Astrocyte (in vitro differentiated cells and primary cell): ENCODE measurements at places on chromosomes 4 and X. TPM values are rescaled to one million over a fixed set of nuclear protein-coding genes. Genes with fewer than 3 reads are reported as not detected.

ARAP2 gene
- 9.6 and 10.4 TPM in 2 replicates for total RNA-seq

SLC39A8 gene
- total RNA-seq, result 5.0 and 5.6 TPM in 2 replicates

LAGE3 gene
- 20.0 and 20.1 TPM in 2 replicates for total RNA-seq

ZFP42 gene
- 4.5 and 4.9 TPM in 2 replicates for total RNA-seq

NAA11 gene
- not detected in 2 replicates for total RNA-seq

GAGE1 gene
- not detected in 2 replicates for total RNA-seq

PCDH11X gene
- total RNA-seq, result 0.31 and 0.57 TPM in 2 replicates

LRP2BP gene
- total RNA-seq, result 0.26 and 0.27 TPM in 2 replicates

IL1RAPL2 gene
- 0.16 and 0.22 TPM in 2 replicates for total RNA-seq

ITGB1BP2 gene
- total RNA-seq, result 2.0 and 3.2 TPM in 2 replicates

GRPR gene
- total RNA-seq, result 1.9 and 3.0 TPM in 2 replicates

LGI2 gene
- 0.27 and 0.77 TPM in 2 replicates for total RNA-seq

CCDC158 gene
- not detected in 2 replicates for total RNA-seq

S100G gene
- not detected in 2 replicates for total RNA-seq

SPOCK3 gene
- 0.36 and 0.59 TPM in 2 replicates for total RNA-seq

HPGDS gene
- not detected in 2 replicates for total RNA-seq

GLOD5 gene
- total RNA-seq, result not detected in 2 replicates

DCLK2 gene
- 6.2 and 6.9 TPM in 2 replicates for total RNA-seq

PRPS1 gene
- total RNA-seq, result 155 and 161 TPM in 2 replicates

SPATA18 gene
- total RNA-seq, result 19.0 and 20.7 TPM in 2 replicates

DCAF8L2 gene
- not detected in 2 replicates for total RNA-seq

HTATSF1 gene
- 29.1 and 33.1 TPM in 2 replicates for total RNA-seq

WDR44 gene
- total RNA-seq, result 19.0 and 20.1 TPM in 2 replicates

STBD1 gene
- total RNA-seq, result 7.2 and 9.7 TPM in 2 replicates

EPHA5 gene
- 1.2 and 1.3 TPM in 2 replicates for total RNA-seq

ODAPH gene
- total RNA-seq, result 55.3 TPM in 2 replicates

SATL1 gene
- 0.09 and 0.19 TPM in 2 replicates for total RNA-seq

AWAT2 gene
- not detected in 2 replicates for total RNA-seq

GPR119 gene
- not detected in 2 replicates for total RNA-seq

VCX3A gene
- total RNA-seq, result not detected in 2 replicates

ELOVL6 gene
- total RNA-seq, result 19.2 and 25.5 TPM in 2 replicates

ADRA2C gene
- total RNA-seq, result 3.2 and 4.2 TPM in 2 replicates

POU3F4 gene
- 0.18 and 0.31 TPM in 2 replicates for total RNA-seq

KLHL13 gene
- total RNA-seq, result 3.1 and 5.6 TPM in 2 replicates

XPNPEP2 gene
- not detected in 2 replicates for total RNA-seq

DUX4 gene
- total RNA-seq, result not detected in 2 replicates

SMIM43 gene
- total RNA-seq, result not detected in 2 replicates

SOD3 gene
- total RNA-seq, result 8.6 and 12.0 TPM in 2 replicates

MTNR1A gene
- 0.22 and 0.34 TPM in 2 replicates for total RNA-seq

WDFY3 gene
- 76.6 and 89.5 TPM in 2 replicates for total RNA-seq

MYL5 gene
- 17.5 and 21.9 TPM in 2 replicates for total RNA-seq

ASB11 gene
- not detected in 2 replicates for total RNA-seq

NOX1 gene
- not detected in 2 replicates for total RNA-seq

CASP3 gene
- total RNA-seq, result 40.0 and 44.8 TPM in 2 replicates

SGMS2 gene
- total RNA-seq, result 48.1 and 48.3 TPM in 2 replicates

KIF4A gene
- 1.7 and 3.0 TPM in 2 replicates for total RNA-seq

HSFX3 gene
- not detected in 2 replicates for total RNA-seq

C4orf36 gene
- not detected in 2 replicates for total RNA-seq

PITX2 gene
- total RNA-seq, result 3.8 and 4.2 TPM in 2 replicates

MAGEC3 gene
- total RNA-seq, result not detected in 2 replicates

HMGN5 gene
- total RNA-seq, result 3.9 and 5.0 TPM in 2 replicates

FGFBP1 gene
- not detected in 2 replicates for total RNA-seq

FABP2 gene
- total RNA-seq, result not detected in 2 replicates

DCAF4L1 gene
- total RNA-seq, result 0.20 and 0.29 TPM in 2 replicates
